ENCODE measurements at places on chromosomes 7 and 10. TPM values are rescaled to one million over a fixed set of nuclear protein-coding genes. Genes with fewer than 3 reads are reported as not detected.
A peak's percentile ranks its signal among the peaks of the same experiment; 100 is the strongest.

Gene CRHR2
- total RNA-seq: 2.4 TPM

Gene SPAG6
- 4.5 TPM for total RNA-seq

Gene PSTK
- total RNA-seq: 9.0 TPM

Gene FGF8
- 0.72 TPM for total RNA-seq

Gene VWDE
- 2.6 TPM for total RNA-seq

Gene NEUROD6
- total RNA-seq: 8.0 TPM

Gene CLDN3
- not detected for total RNA-seq

Gene CYP2C8
- total RNA-seq: 1.8 TPM

Gene CYP26C1
- total RNA-seq: 0.11 TPM

Gene CYP3A4
- total RNA-seq: not detected

Gene MACC1
- total RNA-seq: 0.28 TPM

- DNase-seq: no peak
- no peak overlapping the region for H3K27ac ChIP-seq
- no peaks in the 10 kb centered on the region for H3K4me1 ChIP-seq
- no peaks in the 10 kb centered on the region for H3K36me3 ChIP-seq
- H3K27me3 ChIP-seq: peaks cover 2% of the 10 kb centered on the region
Measured at GRCh38 chr7:99955247-99955646, 20.6 kb downstream of the AZGP1 start.

- no peaks in the 10 kb centered on the region for H3K27me3 ChIP-seq
- no peak overlapping the region for H3K4me3 ChIP-seq
- no peaks in the 10 kb centered on the region for H3K4me1 ChIP-seq
- H3K27ac ChIP-seq: no peak overlapping the region
- no peak for DNase-seq
Measured at GRCh38 chr7:131124867-131125266, 202.8 kb upstream of the MKLN1 start.

GRCh38 chr7:94432281-94432670, 37.6 kb downstream of the COL1A2 start:
- no peak for DNase-seq
- H3K27me3 ChIP-seq: no peaks in the 10 kb centered on the region
- H3K36me3 ChIP-seq: no peaks in the 10 kb centered on the region
- H3K4me1 ChIP-seq: no peaks in the 10 kb centered on the region
- H3K4me3 ChIP-seq: no peak overlapping the region

- H3K4me3 ChIP-seq: no peak overlapping the region
- DNase-seq: no peak
- no peaks in the 10 kb centered on the region for H3K27me3 ChIP-seq
- peaks cover 59% of the 10 kb centered on the region for H3K36me3 ChIP-seq
- H3K27ac ChIP-seq: no peak overlapping the region
- peaks cover 15% of the 10 kb centered on the region for H3K4me1 ChIP-seq
Measured at GRCh38 chr10:102603946-102604345, 40.3 kb upstream of the TRIM8 start.

DNA sequence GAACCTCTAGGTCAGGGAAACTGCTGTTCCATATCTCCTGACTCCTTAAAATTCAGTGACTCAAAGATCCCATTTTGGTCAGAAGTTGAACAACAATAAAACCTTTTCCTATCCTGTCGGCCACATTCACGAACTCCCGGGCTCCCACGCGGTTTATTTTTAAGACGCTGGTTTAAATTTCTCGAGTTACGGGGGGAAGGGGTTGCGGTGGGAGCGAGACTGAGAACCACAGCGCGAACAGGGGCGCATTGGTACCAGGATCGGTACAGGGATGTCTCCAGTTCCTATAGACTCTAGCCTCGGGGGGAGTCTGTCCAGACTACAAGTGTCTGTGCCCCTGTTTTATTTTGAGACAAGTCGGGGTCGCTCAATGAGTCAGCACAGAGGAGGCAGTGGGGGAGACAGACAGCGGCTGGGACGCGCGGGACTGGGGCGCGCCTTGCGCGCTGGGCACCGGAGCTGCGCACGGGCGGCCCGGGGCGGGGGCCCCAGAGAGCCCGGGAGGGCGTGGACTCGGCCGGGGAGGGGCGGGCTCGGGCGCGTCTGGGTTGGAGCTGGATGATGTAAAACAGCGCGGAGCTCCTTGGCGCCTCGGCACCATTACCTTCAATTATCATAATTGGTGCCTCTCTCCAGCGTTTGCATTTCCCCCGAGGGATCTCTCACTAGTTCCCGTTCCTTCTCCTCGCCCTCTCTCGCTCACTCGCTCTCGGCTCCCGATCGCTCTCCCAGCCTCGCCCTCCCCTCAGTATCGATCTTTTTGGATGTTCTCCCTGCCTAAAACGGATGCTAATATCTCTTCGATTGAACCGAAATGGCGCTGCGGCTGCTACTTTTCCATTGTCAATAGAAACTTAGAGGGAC, 8.7 kb upstream of the BAMBI start:
- H3K36me3 ChIP-seq: no peaks in the 10 kb centered on the region
- peak overlapping the region; percentile 54 for H3K4me3 ChIP-seq
- DNase-seq: peak; percentile 79
- H3K4me1 ChIP-seq: peaks cover 10% of the 10 kb centered on the region
- no peak overlapping the region for H3K27ac ChIP-seq

- H3K4me1 ChIP-seq: peaks cover 52% of the 10 kb centered on the region
- no peaks in the 10 kb centered on the region for H3K36me3 ChIP-seq
- peak overlapping the region; percentile 50 for H3K27ac ChIP-seq
- H3K4me3 ChIP-seq: no peak overlapping the region
- peaks cover 6% of the 10 kb centered on the region for H3K27me3 ChIP-seq
Measured at GRCh38 chr10:103839872-103840739, 15.3 kb downstream of the SH3PXD2A start.

DNA sequence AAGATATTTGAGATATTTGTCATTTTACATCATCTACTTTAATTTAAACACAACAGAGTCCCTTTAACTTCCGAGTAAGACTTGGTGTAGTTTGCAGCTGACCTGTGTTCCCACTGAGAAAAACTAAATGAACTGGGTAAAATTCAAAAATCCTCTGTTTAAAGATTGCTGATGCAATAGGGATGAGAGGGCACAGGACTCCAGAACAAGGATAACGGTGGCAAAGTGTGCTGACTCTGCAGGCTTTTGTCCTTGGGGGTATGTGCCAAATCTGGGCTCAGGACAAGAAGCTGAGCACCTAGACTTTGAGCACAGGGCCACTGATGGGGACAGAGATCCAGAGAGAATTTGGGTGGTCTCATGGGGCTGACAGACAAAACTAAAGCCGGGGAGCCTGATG, 156.8 kb downstream of the CCDC71L start:
- DNase-seq: no peak
- H3K27me3 ChIP-seq: no peaks in the 10 kb centered on the region
- no peak overlapping the region for H3K4me3 ChIP-seq
- no peak overlapping the region for H3K27ac ChIP-seq

- no peak overlapping the region for H3K27ac ChIP-seq
- no peaks in the 10 kb centered on the region for H3K36me3 ChIP-seq
- DNase-seq: no peak
- no peaks in the 10 kb centered on the region for H3K27me3 ChIP-seq
- no peak overlapping the region for H3K4me3 ChIP-seq
Measured at GRCh38 chr10:24214762-24215161, 5.8 kb downstream of the KIAA1217 start.

DNA sequence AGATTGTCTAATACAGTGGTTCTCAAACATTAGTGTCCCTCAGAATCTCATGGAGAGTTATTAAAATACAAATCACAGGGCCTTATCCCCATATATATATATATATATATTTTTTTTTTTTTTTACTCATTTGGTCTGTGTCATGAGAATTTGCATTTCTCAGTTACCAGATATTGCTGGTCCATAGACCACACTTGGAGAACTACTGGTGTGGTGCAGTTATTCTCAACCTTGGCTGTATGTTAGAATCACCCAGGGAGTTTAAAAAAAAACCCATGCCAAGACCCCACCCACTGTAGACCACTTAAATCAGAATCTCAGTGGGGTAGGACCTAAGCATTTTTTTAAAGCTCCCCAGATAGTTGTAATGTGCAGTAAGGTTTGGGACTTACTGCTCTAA, 179.9 kb downstream of the AUTS2 start:
- H3K27me3 ChIP-seq: no peaks in the 10 kb centered on the region
- H3K27ac ChIP-seq: no peak overlapping the region
- no peak overlapping the region for H3K4me3 ChIP-seq
- peaks cover 12% of the 10 kb centered on the region for H3K4me1 ChIP-seq
- no peak for DNase-seq

DNA sequence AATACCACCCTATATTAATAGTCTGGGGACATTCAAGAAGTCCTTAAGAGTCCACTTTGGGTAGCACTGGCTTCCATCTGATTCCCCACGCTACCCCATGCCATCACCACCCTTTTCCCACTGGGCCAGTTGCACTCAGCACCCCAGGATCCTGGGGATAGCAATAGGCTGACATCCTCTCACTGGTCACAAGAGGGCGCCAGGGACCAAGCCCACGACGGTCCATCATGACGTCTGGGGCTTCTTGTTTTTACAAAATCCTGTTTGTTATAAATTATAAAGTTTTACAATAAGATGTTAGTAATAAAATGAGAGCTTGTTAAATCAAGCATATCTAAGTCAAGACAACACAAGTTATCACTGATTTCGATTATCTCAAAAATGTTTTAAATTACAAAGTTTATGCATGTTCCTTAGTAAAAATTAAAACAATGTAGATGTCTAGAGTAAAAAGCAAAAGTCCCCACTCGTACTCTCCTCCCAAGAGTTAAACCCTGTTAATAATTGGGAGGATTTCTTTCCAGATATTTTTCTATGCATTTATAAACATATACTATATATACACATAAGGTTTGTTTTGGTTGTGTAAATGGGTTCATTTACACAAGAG, 15.4 kb downstream of the GPNMB start:
- H3K27me3 ChIP-seq: no peaks in the 10 kb centered on the region
- no peaks in the 10 kb centered on the region for H3K36me3 ChIP-seq
- H3K27ac ChIP-seq: no peak overlapping the region
- DNase-seq: peak; percentile 35

DNA sequence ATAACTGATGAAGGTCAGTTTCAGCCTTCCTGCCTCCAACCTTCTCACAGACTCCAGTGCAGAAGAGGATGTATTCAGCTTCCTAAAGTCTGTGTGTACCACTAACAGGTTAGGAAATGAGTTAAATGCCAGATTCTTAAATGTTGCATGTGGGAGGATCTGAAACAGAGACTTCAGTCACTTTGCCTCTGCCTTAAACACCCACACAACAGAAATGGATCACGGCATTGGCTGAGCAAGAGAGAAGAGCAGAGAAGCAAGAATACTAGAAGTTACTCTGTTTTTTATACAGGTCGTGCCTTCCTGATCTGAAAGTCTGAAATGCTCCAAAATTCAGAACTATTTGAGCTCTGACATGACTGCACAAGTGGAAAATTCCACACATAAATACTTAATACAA, 98.9 kb upstream of the ARHGAP21 start:
- no peak for DNase-seq
- peaks cover 6% of the 10 kb centered on the region for H3K4me1 ChIP-seq
- no peaks in the 10 kb centered on the region for H3K27me3 ChIP-seq
- no peak overlapping the region for H3K27ac ChIP-seq
- no peak overlapping the region for H3K4me3 ChIP-seq

GRCh38 chr7:2904202-2904601, 60.1 kb upstream of the GNA12 start:
- no peak for DNase-seq
- no peaks in the 10 kb centered on the region for H3K27me3 ChIP-seq
- peaks cover 3% of the 10 kb centered on the region for H3K36me3 ChIP-seq
- no peak overlapping the region for H3K27ac ChIP-seq
- no peaks in the 10 kb centered on the region for H3K4me1 ChIP-seq
- no peak overlapping the region for H3K4me3 ChIP-seq

DNA sequence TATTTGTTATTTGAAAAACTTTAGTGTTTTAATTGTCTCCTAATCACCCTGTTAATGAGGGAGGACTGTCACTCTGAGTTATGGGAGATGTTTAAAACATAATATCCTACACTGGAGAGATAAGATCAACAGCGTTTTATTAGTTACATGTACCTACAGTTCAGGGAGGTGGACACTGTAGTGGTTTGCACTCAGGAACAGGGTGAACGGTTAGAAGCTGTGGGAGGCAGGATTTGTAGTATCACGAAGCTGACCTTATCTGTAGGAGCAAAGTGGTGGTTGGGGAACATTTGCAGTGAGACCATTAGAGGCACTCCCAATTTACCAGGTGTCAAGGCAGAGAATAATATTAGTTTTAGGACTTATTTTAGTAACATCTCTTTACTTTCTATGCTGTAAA, 193.3 kb upstream of the KCND2 start:
- H3K27me3 ChIP-seq: no peaks in the 10 kb centered on the region
- H3K27ac ChIP-seq: no peak overlapping the region
- DNase-seq: no peak

DNA sequence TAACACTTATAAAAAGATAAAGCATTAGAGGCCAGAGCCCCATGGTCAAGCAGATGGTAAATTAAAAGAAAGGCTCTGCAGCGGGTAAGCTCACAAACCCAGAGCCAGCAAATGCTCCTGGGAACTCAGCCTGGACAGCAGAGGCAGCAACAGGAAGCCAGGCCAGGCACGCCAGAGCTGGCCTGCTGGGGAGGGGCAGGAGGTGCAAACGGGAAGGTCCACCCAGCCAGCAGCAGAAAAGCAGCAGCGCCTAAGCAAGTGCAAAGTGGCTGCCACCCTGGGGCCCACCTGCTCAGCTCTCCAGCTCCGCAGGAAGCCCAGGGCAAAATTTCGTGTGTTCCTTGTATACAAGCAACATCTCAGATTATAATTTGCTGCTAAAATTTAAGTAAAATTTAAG, 82.7 kb upstream of the GPR22 start:
- no peaks in the 10 kb centered on the region for H3K27me3 ChIP-seq
- no peaks in the 10 kb centered on the region for H3K36me3 ChIP-seq
- DNase-seq: no peak
- H3K27ac ChIP-seq: no peak overlapping the region

DNA sequence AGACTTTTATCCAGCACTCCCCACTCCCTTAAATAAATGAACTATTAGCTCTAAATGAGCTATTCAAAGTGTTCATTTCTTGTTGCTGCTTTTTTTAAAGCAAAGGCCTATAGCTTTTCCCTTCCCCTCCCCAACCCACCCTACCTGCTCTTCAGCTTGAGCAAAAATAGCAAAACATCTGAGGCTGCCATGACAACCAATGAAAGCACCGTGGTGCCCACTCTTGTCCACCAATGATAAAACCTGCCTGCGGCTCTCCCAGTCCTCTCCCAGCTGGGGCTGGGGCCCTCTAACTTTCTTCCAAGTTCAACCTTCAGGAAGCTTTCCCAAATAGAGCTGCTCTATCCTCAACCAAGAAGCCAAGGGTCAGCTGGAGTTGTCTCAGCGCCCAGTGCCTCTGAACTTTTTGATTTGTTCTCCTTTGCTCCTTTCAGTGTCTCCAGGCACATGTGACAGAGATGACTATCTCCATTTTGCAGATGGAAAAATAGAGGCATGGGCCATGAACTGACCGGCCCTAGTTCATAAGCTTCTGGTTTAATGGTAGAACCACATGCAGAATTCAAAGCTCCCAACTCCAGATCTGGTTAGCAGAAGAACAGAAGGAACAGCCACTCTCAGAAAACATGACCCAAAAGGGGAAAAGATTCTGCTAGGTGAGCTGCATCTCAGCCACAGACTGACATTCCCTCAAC, 47.7 kb downstream of the PIK3AP1 start:
- H3K4me1 ChIP-seq: peaks cover 5% of the 10 kb centered on the region
- no peaks in the 10 kb centered on the region for H3K36me3 ChIP-seq
- H3K4me3 ChIP-seq: no peak overlapping the region
- H3K27ac ChIP-seq: no peak overlapping the region
- H3K27me3 ChIP-seq: no peaks in the 10 kb centered on the region
- no peak for DNase-seq

GRCh38 chr7:79051915-79052314, 401.6 kb downstream of the MAGI2 start:
- no peak for DNase-seq
- H3K27me3 ChIP-seq: no peaks in the 10 kb centered on the region
- peaks cover 2% of the 10 kb centered on the region for H3K4me1 ChIP-seq
- H3K36me3 ChIP-seq: no peaks in the 10 kb centered on the region
- no peak overlapping the region for H3K4me3 ChIP-seq

Measured in spinal cord (tissue), 10 donors.